Stimulated activated CD8-positive, alpha-beta memory T cell treated with anti-CD3 and anti-CD28 coated beads, Interleukin-12 subunit alpha, Interleukin-12 subunit beta, amount 100 ng/mL, for 4 hours (primary cell): ENCODE measurements at places on chromosomes 4 and X.

DNA sequence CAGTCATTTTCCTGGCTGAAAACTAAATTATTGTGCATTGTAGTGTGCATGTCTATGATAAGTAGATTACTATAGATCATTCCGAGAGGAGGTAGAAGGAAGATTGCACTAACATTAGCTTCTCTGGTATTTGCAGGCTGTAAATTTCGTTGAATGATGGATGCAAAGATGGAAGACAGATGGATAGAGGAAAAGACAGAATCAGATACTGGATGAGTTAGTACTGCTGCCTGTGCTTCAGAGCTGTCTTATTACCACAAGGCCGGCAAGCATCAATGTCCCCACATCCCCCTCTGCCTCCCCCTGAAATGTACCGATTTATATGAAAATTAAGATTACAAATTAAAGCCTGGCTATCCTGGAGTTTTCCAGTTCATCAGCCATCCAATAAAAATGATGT, 17.7 kb downstream of the NAA11 start:
- no peak for DNase-seq

GRCh38 chrX:49059681-49060085, 884 bp downstream of the CCDC120 start:
- DNase-seq = no peak

- no peak for DNase-seq
Observed at GRCh38 chrX:38018766-38019425, 12.5 kb downstream of the SYTL5 start.

DNA sequence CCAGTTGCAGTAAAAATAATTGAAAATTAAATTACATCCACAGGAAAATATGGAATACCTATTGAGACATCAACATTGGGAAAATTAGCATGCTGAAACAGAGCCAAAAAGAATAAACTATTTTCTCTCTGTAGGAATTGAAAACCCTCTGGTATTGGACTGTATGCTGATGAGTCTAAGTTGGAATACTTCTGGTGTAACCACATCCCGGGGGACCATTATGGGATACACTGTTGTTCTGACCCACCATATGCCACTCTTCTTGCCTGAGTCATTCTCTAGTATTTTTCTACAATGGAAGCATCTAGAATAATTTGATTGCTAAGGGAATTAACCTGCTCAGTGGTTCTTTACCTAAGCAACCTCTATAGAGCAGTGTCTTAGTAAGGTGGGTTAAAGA, 640.7 kb upstream of the AGA start:
- DNase-seq = no peak

DNA sequence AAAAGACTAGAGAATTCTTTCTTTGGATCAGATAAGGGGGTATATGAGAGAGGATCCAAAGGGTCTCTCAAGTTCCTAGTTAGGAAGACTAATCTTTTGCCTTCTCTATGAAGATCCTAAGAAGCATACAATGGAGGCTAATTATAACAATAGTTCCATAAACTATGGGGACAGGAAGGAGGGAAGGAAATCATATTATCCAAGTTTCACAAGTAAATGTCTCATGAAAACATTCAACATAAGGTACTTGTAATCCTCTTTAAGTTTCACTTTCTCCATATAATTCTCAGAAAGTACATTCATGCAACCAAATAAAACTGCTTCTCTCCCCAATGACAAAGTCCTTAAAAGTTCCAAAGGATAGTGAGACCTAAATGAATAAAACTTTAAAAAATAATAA, 27.1 kb downstream of the STX18 start:
- no peak for DNase-seq

DNA sequence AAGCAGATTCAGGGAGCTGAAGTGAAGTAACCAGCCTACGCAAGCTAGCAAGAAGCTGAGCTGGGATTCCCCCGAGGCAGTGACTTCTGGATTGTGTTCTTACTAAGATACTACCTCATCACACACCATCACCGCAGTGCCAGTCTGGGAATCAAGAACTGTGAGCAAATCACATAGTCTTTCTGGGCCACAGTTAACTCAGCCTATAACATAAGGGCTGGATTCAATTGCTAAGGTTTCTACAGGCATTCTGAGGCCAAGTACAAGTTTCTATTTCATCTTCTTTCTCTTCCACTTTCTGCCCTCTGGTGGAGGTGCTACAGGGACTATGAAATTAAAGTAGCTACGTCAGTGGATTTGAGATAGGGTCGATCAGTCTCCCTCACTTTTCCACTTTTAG, 1.4 kb upstream of the CORIN start:
- no peak for DNase-seq

DNA sequence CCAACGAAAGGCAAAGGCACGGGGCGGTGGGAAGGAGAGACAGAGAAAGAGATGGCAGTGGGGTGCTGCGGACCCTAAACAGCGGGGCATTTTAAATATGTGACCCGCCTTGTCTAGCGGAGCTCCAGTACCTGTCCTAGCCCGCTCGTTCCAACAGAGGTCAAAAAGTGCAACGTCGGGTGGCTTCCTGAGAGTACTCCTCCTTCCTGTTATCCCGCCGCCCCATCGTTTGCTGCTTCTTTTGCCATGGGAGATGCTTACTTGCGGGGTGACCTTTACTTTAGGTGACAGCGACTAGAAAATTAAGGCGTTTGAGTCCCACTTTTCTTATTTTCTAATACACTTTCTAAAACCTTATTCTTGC, 735 bp downstream of the NRK start:
- DNase-seq = no peak

DNA sequence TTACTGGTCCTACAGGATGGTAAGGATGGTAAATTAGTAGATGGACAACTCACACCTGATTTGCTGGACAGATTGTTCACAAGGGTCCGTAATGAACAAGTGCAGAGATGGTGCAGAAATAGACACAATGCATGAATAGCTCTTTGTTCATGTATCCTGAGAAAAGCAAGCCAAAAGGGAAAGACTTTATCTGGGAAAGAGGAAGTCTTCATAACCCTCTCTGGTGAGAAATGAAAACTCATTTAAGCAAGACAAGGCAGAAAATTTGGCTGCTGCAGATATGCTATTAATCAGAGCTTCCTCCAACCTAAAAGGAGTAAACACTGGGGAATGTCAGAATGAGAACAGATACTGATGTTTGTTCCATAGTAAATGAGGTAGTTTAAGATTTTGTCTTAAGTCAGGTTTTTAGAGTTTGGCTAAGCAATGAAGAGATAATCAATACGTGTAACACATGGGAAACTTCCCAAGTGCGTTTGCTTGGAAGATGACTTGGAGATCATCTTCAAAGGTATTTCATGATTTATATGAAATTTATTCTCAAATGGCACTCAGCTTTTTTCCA, 152.4 kb upstream of the BMPR1B start:
- no peak for DNase-seq

- DNase-seq = no peak
Observed at GRCh38 chr4:110484767-110485166, 8.8 kb downstream of the ENPEP start.

GRCh38 chr4:154595807-154596206, 5.3 kb upstream of the FGA start:
- DNase-seq = no peak

DNA sequence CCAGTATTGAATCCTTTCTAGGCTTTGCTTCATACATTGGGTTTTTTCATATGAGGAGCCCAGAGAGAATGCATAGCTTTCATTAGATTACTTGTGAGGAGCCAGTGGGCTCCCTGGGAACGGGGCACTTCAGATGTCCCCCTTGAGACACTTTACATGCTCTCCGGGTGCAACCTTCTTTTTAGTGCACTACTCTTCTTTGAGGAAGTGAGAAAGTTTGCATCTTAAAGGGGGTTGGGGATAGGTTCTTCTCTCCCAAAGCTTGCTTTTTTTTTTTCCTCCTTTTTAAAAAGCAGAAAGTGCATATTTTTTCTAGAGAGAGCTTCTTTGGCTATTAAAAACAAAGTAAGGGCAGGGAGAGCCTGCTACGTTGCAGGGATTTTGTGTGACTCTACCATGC, 4.3 kb downstream of the HADH start:
- DNase-seq = no peak

GRCh38 chr4:32158961-32159360, 1438.8 kb downstream of the PCDH7 start:
- no peak for DNase-seq

- no peak for DNase-seq
Observed at GRCh38 chr4:151921386-151921785, 160.6 kb upstream of the GATB start.

GRCh38 chrX:78957049-78957767, 12.0 kb downstream of the P2RY10 start:
- no peak for DNase-seq

DNA sequence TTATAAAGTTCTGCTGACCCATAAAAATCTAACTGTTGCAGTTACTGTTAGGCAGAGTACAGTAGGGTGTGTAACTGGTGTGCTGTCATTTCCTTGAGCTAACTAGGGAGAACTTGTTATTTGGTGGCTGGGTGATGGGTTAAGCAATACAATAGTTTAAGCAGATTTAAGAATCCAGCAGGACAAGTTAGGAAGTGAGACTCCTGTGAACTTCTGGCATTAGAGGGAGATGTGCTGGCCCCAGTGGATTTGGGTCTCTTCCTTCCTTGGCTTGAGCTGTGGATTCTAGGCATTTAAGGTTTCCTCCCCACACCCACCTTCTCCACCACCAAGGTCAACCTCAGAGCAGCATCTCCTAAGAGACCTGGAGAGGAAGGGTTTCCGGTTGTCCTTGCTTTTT, 70.5 kb downstream of the CLCN5 start:
- DNase-seq = no peak

GRCh38 chr4:5157791-5158770, 106.8 kb downstream of the STK32B start:
- no peak for DNase-seq
